ENCODE measurements at places on chromosomes 13 and 19.

GRCh38 chr19:51772977-51773376 is 12.0 kb downstream of the FPR2 start:
- DNase-seq: no peak

GRCh38 chr19:49687566-49688316 is 1.7 kb upstream of the ADM5 start:
- no peak for DNase-seq

GRCh38 chr13:21683034-21683733 is 12.3 kb downstream of the FGF9 start:
- no peak for DNase-seq

DNA sequence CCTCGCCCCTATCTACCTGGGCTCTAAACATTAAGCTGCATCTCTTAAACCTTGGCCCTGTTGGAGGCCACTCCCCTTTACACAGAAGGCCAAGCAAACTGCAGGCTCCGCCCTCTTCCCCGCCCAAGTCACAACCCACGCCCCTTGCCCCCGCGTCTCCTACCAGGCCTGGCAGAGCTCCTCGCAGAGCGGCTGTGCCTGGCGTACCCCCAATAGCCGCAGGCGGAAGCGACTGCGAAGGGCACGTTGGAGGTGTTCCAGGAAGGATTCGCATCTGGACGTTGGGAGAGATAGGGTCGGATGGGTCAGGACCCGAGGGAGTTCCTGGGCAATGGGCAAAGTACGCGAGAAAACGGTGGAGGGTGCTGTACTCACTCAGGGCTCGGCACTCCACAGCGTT is 5.9 kb downstream of the RTBDN start:
- DNase-seq: no peak

DNA sequence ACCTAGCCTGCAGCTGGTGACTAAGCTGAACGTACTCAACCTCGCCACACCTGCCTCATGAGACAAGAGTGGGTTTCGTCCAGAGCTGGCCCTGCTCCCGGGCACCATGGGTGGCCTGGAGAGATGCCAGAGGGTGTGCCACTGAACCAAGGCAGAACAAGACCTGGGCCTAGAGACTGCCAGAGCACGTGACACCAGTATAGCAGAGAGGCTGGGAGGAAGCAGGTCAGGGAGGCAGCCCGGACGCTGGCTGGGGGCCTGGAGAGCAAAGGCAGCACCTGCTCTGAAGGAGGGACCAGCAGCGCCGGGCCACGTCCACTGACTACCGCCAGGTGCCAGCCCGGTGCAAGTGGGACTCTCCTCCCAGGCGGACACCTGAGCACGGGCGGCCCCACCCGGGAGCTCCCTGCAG is 7.3 kb upstream of the C13orf46 start:
- DNase-seq: peak; percentile 93

GRCh38 chr19:4678881-4679790 is 9.0 kb upstream of the MYDGF start:
- DNase-seq: no peak

- DNase-seq: no peak
Measured at GRCh38 chr13:25675060-25675459, 303.3 kb downstream of the ATP8A2 start.

GRCh38 chr19:49875857-49876421 is 1.2 kb downstream of the AKT1S1 start:
- peak; percentile 86 for DNase-seq

GRCh38 chr13:34523406-34523805 is 418.7 kb upstream of the NBEA start:
- no peak for DNase-seq

DNA sequence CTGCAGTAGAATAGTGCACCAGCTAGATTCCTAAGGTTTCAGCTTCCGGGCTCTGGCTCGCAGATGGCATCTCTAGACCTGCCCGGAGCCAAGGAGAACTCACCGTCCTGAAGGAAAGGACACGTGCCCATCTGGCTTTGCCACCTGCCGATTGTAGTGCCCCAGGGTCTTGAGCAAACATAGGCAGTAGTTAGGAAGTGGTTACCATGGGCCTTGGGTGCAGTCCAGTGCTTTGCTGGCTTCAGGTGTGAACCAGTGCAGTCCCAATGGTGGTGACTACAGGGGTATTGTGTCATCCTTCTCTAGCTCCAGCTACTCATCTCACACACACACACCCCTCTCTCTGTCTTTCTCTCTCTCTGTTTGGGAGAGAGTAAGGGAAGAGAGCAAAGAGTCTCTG is 61.4 kb upstream of the TEX29 start:
- no peak for DNase-seq

- no peak for DNase-seq
Measured at GRCh38 chr13:83613524-83613923, 268.8 kb downstream of the SLITRK1 start.

DNA sequence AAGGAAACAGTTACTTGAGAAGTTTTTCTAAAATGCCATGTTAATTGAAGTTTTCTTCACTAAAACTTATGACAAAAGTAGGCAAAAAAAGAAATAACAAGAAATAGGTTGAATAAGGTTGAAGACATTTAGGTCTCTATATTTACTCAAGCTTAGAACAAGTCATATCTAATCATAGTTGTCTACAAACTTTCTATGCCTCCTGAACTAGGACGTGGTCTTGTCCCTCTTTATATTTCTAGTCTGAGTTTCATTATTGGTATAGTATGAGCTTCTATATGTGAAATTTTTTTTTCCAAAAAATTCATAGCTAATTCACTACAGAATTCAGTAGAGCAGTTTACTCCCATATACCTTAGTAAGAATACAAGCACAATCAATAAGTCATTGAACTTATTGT is 836.4 kb downstream of the SLITRK6 start:
- DNase-seq: no peak

- DNase-seq: no peak
Measured at GRCh38 chr19:45812297-45812696, 2.8 kb downstream of the RSPH6A start.

DNA sequence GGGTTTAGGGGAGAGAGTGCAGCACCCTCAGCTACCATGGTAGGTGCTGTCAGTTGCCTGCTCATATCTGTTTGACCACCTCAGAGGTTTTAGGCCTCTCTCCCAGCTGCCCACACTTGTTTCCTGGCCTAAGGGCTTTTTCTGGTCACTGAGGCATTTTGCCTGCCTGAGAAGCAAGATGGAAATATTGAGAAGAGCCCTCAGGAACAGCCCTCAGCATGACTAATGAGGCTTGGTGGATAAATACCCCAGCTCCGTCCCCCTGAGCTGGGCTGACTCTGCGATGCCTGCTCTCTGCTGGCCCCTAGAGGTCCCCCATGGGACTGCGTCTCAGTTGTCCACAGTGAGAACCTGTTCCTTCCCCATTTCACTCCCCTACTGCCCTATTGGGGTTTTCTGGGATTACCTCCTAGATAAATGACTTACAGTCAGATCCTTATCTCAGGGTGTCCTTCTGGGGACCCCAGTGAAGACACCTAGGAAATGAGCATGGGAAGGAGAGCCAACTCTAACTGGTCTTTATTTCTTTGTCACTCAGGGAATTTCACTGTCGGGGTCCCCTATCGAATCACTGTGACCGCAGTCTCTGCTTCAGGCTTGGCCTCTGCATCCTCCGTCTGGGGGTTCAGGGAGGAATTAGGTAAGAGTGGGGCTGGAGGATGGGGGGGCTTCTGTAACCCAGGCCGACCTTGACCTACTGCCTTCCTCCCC is 13.3 kb downstream of the PALM3 start:
- DNase-seq: peak; percentile 83

GRCh38 chr13:100392709-100393630 is 195.6 kb downstream of the GGACT start:
- DNase-seq: no peak

GRCh38 chr13:37526710-37527473 is 71.7 kb downstream of the POSTN start:
- DNase-seq: no peak

DNA sequence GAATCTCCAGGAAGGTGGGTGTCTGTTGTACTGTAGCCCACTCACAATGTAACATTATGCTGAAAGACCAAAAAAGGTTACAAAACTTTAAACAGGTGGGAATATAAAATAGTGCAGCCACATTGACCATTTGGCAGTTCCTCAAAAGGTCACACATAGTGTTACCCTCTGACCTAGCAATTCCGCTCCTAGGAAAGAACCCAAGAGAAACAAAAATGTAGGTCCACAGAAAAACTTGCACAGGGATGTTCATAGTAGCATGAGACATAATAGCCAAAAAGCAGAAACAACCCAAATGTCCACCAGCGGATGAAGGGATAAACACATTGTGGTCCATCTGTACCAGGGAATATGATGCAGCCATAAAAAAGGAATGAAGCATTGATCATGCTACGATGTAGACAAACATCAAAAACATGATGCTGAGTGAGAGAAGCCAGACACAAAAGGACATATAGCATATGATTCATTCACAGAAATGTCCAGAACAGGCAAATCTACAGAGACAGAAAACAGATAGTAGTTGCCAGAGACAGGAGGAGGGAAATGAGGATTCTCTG is 27.9 kb downstream of the CPAMD8 start:
- no peak for DNase-seq

GRCh38 chr19:43572171-43572588 is 3.1 kb downstream of the XRCC1 start:
- DNase-seq: no peak

Data from upper lobe of right lung (tissue), 1 donor.